Activated gamma-delta T cell treated with anti-CD3 and anti-CD28 coated beads, Interleukin-2, amount 50 U/mL, for 16 hours (primary cell): ENCODE measurements at places on chromosomes 7 and 10.

DNA sequence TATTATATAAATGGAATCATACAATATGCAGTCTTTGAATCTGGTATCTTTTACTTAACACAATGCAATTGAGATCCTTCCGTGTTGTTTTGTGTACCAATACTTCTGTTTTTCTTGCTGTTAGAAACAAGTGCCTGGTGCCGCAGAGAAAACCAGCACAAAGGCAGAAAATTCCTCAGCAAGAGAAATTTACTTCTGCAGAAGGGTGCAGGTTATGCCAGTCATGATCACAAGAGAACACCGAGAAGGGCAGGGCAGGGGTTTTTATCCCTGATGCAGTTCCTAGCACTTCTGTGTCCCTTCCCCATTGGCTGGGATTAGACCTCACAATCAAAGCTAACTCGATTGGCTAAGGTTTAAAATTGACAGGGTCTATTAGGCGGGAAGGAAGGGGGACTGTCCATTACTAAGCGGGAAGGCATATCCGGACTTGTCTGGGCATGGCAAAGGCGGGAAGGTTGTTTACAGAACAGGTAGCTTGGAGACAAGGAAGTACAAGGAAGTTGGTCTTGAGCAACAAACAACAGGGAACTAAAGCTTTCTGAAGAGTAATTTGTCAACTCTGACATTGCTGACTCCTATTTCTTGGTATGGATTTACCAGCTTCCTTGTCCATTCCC is 2.4 kb upstream of the ZNF33B start:
- no peak for DNase-seq

GRCh38 chr10:64773357-64773756 is 1252.2 kb downstream of the REEP3 start:
- DNase-seq = no peak

- no peak for DNase-seq
Measured at GRCh38 chr7:81361769-81362312, 408.0 kb downstream of the HGF start.

DNA sequence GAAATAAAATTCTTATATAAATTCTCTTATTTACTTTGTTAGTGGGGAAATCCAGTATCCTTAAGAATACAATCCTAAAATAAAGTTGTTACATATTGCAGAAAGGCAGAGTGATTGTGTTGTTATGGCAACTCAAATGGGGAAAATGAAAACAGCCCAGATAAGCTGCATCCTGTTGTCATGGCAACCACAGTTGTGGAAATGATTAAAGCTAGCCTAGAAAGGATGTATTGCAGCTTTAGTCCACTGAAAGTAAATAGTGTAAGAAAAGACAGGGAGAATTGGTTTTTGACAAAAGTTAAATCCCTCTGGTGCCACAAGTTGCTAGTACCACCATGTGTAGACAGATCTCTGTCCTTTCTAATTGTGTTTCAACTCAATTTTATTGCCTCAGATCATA is 43.2 kb downstream of the BTRC start:
- DNase-seq = no peak

DNA sequence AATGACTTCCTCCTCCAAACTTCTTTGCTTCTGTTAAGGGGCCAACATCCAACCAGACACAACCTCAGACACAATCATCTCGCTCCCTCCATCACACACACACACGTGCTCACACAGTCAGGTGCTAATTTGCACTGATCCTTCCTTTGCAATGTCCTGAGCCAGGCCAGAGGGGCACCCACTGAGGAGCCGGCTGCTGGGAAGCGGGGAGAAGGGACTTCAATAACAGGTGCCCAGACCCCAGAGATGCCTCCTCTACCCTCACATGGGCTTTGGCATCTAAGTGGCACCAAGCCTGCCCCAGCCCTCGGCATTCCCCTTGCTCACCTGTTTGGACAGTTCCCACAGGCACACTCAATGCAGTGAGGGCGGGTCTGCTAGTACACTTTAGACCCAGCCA is 34.2 kb upstream of the SVOPL start:
- DNase-seq = no peak

GRCh38 chr10:32489901-32490300 is 44.0 kb downstream of the CCDC7 start:
- DNase-seq = no peak

DNA sequence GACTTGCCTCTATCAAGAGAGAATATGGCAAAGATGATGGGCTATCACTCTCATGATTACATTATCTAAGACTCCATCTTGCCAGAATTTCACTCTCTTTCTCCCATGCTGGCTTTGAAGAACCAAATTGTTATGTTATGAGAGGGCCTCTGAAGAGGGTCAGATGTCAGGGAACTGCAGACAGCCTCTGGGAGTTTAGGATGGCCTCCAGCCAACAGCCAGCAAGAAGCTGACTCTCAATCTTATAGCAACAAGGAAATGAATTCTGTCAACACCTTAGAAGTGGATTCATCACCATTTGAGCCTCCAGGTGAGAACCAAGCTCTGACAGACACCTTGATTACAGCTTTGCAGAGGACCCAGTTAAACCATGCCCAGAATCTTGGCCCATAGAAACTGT is 33.6 kb downstream of the ZNF22 start:
- no peak for DNase-seq

- DNase-seq = no peak
Measured at GRCh38 chr7:471191-471865, 48.3 kb downstream of the PDGFA start.

GRCh38 chr7:96599288-96599936 is 110.2 kb downstream of the SEM1 start:
- DNase-seq = no peak

DNA sequence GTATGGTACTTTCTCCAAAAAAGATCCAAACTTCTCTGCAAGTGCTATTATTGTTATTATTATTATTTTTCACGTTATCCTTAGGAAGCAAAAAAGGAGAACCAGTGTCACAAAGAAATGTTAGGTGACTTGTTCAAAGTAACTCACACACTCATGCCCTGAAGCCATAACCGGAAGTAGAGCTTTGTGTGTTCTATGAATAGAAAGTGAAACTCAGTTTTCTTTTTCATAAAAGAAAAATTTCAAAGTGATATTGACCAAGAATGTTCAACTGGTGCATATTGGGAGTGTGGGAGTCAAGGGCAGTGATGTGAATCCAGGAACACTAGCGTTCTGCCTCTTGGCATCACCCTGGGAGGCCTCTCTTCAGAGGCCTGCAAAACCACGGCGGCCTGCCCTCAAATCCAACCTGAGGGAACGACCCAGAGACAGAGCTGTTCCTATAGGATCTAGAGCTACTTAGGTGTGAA is 106.1 kb downstream of the PRKCQ start:
- no peak for DNase-seq

DNA sequence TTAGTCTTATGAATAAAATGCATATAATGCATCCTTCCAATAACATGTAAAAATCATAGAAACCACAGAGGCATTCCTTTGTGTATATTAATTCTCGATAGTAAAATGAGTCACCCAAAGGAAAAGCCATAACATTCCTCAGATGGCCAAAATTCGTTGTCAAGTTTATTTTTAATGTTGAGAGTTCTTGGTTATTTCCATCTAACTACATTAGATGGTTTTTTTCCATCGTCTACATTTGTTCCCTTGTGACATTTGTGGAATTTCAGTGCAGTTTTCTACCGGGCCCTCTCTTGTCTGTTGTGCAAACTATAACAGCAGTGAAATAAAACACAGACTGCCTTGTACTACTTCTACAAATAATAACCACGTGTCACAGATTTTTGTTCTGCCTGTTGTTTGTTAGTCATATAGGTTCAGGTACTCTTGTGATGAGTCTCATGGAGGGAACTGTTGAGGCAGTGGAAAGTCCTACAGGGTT is 54.7 kb upstream of the CCAR1 start:
- DNase-seq = no peak
